ENCODE measurements at places on chromosomes 2 and 18. TPM values are rescaled to one million over a fixed set of nuclear protein-coding genes. Genes with fewer than 3 reads are reported as not detected.

DLGAP1 gene
- 0.16 TPM for polyA plus RNA-seq

SH3RF3 gene
- 4.6 TPM for polyA plus RNA-seq

COLEC11 gene
- 1.0 TPM for polyA plus RNA-seq

CLHC1 gene
- polyA plus RNA-seq, result 0.47 TPM
